ENCODE measurements at places on chromosomes 11 and 22. TPM values are rescaled to one million over a fixed set of nuclear protein-coding genes. Genes with fewer than 3 reads are reported as not detected.

DNA sequence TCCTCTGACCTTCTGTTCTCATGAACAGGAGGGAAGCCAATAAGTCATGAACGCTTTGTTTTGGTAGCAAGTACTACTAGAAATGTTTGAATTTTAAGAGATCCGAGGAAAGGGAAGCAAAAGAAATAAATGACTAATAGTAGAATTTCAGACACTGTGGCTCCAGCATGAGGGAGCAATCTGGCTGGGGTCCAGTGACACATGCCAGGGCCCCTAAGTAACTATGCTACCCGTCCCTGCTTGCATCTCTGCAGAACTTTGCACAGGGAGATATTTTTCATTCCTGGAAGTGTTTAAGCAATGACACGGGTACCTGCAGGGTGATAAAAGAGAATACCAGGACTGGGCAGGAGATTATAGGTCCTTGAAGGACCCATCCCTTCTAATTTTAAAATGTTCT, 7.3 kb upstream of the ADAMTS8 start:
- no peak for DNase-seq

- DNase-seq = no peak
These were observed 138.7 kb downstream of the SOX6 start for GRCh38 chr11:16217631-16218030.

The ROBO4 gene
- polyA plus RNA-seq = 13.5 TPM

The ANKRD49 gene
- polyA plus RNA-seq = 18.1 TPM

All from urinary bladder (tissue), 4 donors.